ENCODE measurements at places on chromosomes 12 and 14.

DNA sequence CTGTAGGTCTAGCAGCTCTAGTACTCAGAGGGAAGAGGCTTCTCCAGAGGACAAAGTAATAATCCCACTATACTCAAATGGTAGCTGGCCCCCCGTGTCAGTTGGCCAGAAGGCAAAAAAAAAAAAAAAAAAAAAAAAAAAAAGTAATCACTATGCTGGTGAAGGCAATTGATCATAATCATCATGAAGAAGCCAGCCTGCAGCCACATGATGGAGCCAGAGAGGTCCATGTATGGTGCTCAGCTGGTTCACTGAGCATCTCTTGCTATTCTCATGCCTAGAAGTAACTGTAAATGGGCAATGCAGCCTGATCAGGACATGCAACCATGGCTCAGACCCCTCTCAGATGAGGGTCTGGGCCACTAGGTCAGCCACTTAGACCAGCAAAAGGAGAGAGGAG, 378.8 kb downstream of the MED13L start:
- DNase-seq = no peak

DNA sequence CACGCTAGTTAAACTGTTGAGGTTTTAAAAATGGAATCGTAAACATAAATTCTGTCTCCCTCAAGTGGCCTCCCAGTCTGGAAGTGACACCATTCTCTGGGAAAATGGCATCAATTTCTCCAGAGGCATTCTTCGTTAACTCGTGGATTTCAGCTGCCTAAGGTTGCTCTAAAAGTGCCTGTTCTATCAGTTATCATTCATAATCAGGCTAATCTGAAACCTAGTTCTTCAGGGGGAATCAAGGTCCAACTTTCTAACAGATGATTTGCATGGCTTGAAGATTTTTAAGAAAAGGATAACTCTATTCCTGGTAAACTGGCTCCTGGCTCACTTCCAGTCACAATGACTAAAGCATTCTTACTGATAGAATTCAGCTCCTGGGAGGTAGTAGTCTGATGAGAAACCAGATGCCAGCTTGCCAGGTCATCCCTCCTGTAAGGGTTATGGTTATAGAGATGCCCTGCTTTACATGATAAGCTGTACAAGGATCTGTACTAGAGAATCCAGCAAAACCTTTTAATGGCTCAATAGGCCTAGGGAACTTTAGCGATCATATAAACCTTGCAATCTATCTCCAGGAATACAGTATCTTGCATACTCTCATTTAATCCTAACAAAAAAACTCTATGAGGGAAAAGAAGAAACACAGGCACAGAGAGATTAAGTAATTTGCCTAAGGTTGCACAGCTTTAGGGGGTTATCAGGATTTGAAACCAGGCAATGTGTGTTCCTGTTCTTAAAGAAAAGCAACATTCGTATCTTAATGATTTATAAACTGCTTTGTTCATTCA, 1.5 kb downstream of the L3HYPDH start:
- peak; percentile 98 for DNase-seq

DNA sequence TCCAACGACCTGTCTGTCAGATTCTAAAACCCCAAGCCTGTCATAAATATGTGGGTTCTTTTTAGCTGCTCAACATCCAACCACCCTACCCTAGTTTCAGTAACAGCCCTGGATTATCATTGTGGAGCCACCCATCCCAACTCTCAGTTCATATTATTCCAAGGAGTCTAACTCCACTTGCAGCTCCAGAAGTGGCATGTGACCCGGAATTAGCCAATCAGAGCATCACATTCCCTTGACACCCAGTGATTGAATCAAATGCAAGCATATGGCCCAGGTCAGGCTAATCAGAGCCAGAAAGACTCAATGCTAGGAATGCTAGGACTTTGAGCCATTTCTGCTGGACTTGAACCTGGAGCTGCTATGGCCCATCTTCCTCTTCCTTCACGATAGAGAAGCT, 17.1 kb upstream of the HSP90B1 start:
- no peak for DNase-seq

DNA sequence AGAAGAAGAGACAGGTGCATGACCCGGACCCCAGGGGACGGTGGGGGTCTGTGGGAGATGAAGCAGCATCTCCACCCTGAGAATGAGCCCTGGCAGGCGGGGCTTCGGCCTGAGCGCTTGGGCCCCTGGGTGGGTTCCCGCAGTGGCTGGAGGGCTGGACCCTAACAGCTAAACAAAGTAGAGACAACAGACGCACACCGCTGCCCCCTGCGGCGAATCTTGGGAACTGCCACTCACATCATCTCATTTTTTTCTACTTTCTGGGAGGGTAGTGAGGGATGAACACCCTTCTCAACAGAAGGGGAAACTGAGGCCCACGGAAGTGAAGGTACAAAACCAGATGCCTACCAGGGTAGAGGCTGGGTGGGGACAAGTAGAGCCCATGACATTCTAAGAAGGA, 104.7 kb downstream of the RFLNA start:
- DNase-seq = no peak

DNA sequence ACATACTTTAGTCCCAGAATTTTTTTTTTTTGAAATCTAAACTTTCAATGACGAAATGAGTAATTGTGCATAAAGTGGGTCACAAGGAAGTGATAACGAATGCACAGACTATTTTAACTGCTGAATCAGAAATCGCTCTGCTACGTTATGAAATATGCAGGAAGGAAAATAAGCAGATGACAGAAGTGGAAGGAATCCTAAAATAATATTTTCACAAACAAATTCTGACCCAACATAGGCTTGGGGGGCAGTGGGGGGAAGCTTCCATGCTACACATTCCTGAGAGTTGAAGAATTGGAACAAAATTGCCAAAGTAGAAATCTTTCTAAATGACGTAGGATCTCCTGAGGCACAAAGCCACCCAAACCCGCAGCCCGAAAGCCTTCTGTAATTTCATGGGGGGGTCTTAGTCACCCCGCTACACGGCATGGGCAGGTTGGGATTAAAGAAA, 89.6 kb downstream of the ARF6 start:
- DNase-seq = peak; percentile 99

- peak; percentile 24 for DNase-seq
Measured at GRCh38 chr12:64528616-64529015, 76.7 kb downstream of the TBK1 start.

- DNase-seq = no peak
Measured at GRCh38 chr14:76490735-76491134, 114.8 kb downstream of the ESRRB start.

DNA sequence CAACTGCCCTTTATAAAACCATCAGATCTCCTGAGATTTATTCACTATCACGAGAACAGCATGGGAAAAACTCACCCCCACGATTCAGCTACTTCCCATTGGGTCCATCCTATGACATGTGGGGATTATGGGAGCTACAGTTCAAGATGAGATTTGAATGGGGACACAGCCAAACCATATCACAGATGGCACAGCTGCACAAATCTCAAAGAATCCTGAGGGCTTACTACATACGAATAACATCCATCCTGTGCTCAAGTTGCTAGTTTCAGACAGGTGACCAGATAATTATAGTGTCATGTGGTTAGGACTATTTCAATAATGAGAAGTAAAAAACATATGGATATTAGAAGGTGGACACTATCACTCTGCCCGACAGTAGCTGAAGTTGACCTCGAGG, 211.2 kb downstream of the NUAK1 start:
- DNase-seq = no peak

DNA sequence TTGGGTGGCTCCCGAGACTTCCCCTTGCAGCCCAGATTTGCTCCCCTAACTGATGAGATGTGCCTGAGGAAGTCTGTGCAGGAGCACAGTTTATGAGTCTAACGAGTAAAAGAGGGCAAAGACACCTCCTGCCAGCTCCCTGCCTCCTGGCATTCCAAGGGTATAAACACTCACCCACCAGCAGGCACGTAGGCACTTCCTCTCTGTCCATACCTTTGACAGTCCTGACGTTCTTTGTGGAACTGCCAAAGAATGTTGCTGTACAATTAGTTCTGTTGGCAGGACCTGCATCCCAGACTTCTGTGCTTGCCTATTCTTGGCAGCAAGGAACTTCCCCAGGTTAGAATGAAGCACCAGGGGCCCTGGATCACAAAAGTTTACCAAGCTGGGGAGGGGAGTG, 889.3 kb downstream of the BCL11B start:
- DNase-seq = no peak

DNA sequence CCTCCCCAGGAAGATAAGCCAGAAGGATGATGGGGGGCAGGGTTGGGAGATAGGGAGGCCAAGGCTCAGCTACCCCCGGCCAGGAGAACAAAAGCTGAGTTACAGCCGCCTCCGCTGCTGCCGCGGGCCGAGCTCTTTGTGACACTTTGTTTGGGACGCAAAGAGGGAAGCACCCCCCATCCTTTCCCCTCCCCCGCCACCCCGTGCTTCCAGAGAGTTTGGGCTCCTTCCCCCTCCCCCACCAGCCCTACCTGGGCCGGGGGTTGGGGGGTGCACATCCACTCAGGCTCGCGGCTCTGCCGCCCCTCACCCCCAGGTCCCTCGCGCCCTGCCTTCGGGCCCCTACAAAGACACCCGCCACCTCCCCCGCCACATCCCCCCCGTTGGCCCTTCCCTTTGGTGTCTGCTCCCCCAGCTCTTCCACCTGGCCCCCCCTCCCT, 799 bp downstream of the ZNF219 start:
- no peak for DNase-seq

- DNase-seq = no peak
Measured at GRCh38 chr12:111482462-111482861, 76.7 kb downstream of the SH2B3 start.

- DNase-seq = peak; percentile 41
Measured at GRCh38 chr12:6942331-6942665, 1.3 kb upstream of the RNU7-1 start.

DNA sequence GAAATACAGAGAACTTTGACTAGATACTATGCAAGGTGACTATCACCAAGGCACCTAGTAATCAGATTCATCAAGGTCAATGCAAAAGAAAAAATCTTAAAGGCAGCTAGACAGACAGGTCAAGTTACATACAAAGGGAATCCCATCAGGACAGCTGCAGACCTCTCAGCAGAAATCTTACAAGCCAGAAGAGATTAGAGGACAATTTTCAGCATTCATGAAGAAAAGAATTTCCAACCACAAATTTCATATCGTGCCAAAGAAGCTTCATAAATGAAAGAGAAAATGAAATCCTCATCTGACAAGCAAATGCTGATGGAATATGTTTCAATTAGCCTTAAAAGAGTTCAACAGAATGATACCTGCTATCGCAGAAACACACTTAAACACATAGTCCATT, 913.7 kb downstream of the RPS29 start:
- no peak for DNase-seq

- DNase-seq = peak; percentile 49
Measured at GRCh38 chr12:30985814-30986452, 59.4 kb downstream of the TSPAN11 start.

- no peak for DNase-seq
Measured at GRCh38 chr12:95784915-95785314, 5.6 kb downstream of the NTN4 start.

DNA sequence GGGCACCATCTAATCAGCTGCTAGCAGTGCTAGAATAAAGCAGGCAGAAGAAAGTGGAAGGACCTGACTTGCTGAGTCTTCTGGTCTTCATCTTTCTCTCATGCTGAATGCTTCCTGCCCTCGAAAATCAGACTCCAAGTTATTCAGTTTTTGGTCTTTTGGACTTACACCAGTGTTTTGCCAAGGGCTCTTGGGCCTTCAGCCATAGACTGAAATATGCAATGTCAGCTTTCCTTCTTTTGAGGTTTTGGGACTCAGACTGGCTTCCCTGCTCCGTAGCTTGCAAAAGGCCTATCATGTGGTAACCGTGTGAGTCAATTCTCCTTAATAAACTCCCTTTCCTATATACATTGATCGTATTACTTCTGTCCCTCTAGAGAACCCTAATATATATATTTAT, 159.3 kb downstream of the SLCO1B3 start:
- no peak for DNase-seq

DNA sequence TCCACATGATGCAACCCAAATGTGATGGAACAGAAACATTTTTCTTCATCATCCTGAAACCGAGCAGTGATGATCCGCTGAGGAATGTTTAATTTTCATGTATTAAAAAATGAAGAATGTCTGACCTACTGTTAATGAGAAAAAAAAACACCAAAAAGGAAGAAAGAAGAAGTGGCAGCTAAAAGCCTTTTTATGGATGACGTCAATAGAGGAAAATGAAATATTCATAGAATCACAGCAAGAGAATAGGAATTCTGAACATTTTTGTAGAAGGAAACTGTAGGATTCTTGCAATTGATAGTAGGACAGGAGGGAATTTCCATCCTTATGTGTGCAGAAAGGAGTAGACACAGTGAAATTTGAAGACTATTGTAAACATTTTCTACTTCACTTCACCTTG, 112.9 kb downstream of the PRKCH start:
- DNase-seq = peak; percentile 9

- DNase-seq = no peak
Measured at GRCh38 chr12:132270969-132271754, 58.2 kb downstream of the GALNT9 start.

DNA sequence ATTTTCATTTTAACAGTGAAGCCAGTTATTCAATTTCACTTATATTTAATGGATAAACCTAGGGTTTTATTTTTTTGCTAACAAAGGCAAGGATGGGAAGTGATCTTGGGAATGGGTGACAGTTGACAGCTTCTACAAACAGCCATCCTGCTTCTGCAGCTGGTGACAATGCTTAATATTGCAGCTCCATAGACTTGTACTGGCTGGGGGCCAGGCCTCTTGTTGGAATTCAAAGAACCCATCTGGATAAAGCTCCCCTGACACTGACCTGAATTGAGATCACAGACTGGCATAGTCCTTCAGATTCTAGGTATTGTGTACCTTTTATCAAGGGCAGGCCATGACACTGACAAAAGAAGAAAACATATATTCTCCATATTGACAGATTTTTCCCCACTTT, 664.6 kb upstream of the FOXG1 start:
- DNase-seq = no peak

DNA sequence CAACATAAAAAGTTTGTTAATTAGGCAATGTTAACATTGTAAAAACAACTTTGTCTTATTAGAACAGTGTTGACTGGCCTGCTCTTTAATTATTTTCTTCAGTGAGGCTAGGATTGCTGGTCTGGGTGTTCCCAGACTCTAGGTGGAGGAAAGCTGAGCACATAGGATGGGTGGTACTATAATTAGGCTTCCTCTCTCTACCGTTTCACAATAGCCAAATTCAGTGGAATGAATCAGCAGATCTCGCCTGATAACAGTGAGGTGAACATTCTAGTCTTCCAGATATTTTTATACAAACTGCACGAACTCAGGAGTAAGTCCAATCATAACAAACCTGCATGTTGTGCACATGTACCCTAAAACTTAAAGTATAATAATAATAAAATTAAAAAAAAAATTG, 11.9 kb downstream of the PTGDR start:
- DNase-seq = peak; percentile 55

GRCh38 chr12:108123402-108123801, 5.7 kb upstream of the WSCD2 start:
- no peak for DNase-seq

GRCh38 chr14:96455588-96455987, 46.6 kb upstream of the PAPOLA start:
- peak; percentile 4 for DNase-seq

- no peak for DNase-seq
Measured at GRCh38 chr14:93991212-93991611, 5.9 kb upstream of the CCDC197 start.

GRCh38 chr14:72776701-72777261, 117.1 kb downstream of the DPF3 start:
- DNase-seq = no peak

Data from fibroblast of skin of right biceps (primary cell).